ENCODE measurements at places on chromosomes 5 and 9.

DNA sequence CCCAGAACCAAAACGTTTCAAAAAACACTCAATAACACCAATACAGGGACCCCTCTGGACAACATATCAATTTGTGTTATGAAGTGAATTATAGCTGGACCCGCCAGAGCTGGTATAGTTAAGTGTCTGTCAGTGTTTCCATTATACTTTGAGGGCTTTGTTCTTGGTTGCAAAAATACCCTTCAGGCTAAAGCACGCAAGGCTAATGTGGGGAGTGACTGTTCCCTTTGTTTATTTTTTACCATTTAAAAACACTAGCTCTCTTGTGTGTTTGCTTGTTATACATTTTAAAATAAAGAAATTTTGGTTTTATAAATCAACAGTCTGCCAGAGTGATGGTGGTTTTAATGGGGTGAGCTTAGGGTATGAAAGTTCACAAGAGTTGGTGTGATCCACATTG, 859.5 kb downstream of the PTPRD start:
- DNase-seq, result no peak

DNA sequence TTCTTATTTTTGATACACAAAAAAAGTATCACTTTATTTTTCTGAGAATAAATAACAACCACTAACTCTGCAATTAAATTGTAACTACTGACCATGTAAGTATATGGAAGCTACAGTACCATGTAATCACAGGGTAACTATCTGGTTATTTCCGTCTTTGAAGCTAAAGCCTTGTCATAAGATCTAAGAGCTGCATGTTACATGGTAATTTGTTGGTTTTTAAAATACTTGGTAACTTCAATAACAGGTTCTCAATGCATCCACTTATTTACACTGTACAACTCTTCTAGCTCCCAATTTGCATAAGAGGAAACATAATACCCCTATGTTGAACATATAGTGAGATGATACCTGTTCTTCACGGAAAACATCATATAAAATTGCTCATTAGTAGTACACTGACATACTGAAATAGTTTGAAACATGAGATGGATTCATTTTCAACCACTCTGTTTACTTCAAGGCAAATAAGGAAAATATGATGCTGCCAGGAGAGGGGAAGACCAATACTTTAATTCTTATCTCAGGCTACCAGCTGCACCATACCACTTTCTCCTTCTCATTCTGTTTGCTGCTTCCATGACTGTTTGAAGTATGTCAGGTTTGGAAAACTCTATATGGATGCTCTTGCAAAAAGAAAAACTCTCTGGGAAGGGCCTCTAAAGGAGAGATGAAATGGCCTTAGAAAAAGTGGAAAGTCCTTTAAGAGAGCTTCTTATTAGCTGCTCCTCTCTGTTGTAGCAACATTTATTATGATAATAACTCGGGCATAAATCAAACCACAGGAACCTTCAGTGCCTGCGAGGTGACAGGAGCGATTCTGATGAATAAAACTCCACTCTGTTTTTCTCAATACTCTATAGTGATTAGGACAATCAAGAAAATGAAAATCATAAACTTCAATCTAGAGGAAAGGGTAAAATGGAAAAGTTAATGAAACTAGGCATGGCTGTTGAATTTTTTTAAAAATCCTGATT, 150.2 kb downstream of the KIAA0825 start:
- DNase-seq, result no peak

DNA sequence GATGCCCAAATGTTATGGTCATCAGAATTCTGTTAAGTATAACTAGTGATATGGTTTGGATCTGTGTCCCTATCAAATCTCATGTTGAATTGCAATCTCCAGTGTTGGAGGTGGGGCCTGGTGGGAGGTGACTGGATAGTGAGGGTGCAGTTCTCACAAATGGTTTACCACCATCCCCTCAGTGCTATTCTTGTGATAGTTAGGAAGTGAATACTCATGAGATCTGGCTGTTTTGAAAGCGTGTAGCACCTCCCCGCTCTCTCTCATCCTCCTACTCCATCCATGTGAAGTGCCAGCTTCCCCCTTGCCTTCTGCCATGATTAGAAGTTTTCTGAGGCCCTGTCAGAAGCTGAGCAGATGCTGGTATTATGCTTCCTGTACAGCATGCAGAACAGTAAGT, 359.5 kb downstream of the TMEM167A start:
- DNase-seq, result no peak

DNA sequence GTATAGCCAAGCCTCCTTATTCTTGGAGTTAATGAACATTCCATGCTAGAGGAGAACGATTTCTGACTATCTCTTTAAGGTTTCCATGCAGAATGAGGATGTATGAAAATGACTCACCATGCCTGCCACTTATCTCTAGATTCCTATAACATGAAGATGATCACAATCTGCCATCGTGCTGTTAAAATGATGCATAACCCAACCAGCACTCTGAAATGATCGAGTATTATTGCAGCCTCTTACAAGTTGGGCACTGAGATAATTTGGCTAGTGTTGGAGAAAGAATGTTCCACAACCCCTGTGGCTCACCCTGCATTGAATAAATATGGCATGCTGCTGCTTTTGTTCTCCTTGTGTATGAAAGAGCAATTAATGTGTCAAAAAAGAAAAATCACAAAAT, 1143.6 kb upstream of the WWC1 start:
- peak; percentile 47 for DNase-seq

DNA sequence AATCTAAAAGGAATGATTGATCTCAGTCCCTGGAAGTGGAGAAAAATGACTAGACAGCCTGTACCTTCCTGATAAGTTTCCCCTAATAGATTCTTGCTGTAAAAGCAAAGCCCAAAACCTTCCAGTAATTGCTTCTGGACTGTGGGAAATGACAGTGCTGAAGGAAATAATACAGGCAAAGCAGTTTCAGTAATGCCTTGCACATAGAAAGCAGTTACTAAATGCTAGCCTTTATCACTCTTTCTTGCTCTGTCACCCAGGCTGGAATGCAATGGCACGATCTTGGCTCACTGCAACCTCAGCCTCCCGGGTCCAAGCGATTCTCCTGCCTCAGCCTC, 50.3 kb downstream of the MAP1B start:
- DNase-seq, result no peak

DNA sequence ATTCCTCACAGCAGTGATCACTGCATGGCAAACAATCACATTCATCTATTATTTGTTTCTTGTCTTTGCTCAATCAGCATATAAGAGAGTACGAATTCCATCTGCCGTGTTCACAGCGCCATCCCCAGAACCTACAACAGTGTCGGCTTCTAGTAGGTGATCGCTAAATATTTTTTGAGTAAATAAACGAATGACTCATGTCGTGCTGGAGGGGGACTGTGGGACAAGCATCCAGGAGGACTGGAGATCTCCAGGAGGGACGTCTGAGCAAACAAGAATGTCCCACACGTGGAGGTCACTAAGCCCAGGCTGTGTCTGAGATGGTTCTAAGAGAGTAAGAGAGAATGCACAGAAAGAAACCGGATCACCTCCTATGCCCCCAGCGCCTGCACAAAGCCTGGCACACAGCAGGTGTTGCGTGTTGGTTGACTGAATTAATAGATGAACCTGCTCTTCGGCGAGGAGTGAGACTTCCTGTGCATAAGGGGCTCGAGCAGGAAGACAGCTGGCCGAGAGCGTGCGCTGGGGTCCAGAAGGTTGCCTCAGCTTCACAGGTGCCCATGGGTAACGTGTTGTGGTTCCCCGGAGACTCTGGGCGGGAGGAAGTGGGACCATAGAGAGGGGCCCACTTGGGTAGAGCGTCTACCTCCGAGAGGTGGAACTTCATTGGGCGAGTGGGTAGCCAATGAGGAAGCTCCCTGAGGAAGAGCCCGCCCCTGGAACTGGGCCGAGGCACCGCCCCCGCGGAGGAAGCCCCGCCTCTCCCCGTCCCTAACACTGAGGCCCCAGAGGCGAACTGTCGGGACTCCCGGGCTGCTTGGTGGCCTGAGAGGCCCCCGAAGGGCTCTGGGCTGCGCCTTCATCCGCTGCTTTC, 193.0 kb downstream of the MELK start:
- DNase-seq, result no peak

- no peak for DNase-seq
Measured at GRCh38 chr5:118544887-118545449, 443.4 kb downstream of the DTWD2 start.

DNA sequence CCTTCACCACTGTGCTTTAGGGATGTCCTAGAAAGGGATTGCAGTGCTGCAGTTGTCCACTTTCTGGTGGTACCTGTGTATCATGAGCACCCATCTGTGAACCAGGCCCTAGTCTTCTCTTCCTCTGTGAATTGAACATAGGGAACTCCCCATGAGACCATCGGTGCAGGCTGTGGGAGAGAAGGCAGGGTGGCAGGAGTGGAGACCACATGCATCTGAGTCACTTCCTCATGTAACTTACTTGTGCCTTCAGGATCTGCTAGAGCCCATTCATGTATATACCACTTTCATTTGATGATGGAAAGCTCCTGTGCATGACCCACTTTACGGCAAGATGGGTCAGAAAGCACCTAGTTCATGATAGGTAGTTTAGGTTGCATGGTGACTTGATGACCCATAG, 478.1 kb upstream of the CDH9 start:
- DNase-seq, result no peak

DNA sequence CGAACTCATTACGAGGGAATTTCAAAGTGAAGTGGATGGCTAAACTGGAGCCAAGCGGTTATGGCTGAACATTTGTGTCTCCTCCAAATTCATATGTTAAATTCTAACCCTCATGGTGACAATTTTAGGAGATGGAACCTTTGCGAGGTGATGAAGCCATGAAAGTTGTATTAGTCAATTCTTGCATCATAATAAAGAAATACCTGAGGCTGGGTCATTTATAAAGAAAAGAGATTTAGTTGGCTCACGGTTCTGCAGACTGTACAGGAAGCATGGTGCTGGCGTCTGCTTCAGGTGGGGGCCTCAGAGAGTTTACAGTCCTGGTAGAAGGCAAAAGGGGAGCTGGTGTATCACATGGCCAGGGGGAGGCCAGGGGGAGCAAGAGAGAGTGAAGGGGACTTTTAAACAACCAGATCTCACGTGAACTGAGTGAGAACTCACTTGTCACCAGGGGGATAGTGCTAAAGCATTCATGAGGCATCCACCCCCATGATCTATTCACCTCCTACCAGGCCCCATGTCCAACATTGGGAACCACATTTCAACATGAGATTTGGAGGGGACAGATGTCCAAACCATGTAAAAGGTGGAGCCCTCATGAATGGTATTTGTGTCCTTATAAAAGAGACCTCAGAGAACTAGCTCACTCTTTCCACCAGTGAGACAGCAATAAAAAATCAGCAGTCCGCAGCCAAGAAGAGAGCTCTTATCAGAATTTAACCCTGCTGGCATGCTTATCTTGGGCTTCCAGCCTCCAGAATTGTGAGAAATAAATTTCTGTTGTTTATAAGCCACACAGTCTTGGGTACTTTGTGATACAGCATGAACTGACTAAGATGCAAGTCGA, 143.4 kb downstream of the MTRR start:
- no peak for DNase-seq

DNA sequence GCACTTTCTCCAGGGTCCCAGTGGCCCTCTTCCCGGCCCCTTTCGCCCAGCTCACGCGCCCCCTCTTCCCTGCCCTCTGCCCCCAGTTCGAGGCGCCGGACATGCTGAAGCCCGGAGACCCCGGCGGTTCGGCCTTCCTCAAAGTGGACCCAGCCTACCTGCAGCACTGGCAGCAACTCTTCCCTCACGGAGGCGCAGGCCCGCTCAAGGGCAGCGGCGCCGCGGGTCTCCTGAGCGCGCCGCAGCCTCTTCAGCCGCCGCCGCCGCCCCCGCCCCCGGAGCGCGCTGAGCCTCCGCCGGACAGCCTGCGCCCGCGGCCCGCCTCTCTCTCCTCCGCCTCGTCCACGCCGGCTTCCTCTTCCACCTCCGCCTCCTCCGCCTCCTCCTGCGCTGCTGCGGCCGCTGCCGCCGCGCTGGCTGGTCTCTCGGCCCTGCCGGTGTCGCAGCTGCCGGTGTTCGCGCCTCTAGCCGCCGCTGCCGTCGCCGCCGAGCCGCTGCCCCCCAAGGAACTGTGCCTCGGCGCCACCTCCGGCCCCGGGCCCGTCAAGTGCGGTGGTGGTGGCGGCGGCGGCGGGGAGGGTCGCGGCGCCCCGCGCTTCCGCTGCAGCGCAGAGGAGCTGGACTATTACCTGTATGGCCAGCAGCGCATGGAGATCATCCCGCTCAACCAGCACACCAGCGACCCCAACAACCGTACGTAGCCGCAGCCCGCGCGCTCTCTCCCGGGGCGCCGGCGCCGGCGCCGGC, 1.0 kb downstream of the PRDM6 start:
- no peak for DNase-seq
